ENCODE measurements at places on chromosomes 16 and 17.

GRCh38 chr17:14942526-14943190, 322.5 kb downstream of the PMP22 start:
- DNase-seq, result no peak

DNA sequence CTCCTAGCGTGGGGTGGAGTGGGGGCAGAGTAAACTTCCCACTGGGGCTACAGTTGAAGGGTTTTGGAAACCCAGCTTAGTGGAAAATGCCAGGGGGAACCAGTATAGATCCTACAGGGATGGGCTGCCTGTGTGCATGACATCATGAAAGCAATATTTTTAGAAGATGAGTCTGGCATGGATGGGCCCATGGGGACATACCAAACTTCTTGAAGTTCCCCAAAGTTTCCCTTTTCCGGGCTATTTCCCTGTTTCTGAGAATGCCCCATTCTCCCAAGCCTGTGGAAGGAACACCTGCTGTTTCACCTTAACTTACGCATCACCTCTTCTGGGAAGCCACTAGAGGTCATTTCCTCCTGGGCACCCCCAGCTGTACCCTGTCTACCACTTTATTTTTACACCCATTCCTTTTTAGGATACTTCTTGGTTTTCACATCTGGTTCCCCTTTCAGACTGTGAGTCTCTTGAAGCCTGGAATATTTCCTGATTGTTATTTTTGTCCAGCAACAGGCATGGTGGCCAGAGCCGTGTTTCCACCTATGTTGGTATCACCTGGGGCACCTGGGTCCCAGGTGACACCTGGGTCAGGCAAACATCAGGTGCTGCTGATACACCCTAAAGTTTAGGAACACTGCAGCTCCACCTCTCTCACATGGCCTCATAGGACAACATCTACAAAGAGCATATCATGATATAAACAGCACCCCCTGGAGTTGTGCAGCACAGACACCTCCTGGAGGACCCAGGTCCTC, 9.8 kb downstream of the SOCS3 start:
- DNase-seq, result no peak

DNA sequence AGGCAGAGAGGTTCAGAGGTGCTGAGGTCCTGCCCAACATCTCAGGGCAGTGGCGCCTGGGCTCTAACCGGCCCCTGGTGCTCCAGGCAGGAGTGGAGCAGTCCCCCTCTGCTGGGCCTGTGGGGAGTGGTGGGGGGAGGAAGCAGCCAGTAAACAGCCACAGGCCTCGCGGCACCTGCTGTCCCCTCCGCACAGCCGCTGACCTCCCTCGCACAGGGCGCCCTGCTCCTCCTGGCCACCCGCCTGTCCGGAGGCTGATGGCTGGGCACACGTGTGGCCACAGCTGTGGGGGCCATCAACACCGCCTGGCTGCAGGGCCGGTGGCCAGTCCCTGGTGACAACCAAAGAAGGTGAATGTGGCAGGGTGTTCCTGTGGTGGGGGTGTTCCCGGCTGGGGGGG, 36.8 kb upstream of the PABPN1L start:
- no peak for DNase-seq

DNA sequence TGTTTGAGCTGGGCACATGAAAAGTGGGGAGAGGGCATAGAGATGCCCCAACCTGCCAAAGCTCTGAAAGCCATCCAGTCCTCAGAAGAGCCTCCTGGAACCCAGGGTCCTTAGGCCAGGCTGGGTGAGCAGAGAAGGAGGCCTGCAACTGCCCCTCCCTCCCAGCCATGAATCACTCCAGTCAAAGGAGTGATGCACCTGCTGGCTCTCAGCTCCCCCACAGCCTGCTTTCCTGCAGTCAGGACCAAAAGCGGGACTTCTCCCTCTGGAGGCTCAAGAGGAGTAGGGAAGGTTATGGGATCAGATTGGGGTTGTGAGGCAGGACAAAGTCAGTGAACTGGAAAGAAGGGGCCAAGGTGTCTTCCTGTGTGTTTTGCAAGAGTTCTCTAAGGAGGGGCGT, 145.6 kb downstream of the TMEM132E start:
- DNase-seq, result no peak

GRCh38 chr16:76882105-76882504, 308.9 kb upstream of the MON1B start:
- DNase-seq, result no peak

DNA sequence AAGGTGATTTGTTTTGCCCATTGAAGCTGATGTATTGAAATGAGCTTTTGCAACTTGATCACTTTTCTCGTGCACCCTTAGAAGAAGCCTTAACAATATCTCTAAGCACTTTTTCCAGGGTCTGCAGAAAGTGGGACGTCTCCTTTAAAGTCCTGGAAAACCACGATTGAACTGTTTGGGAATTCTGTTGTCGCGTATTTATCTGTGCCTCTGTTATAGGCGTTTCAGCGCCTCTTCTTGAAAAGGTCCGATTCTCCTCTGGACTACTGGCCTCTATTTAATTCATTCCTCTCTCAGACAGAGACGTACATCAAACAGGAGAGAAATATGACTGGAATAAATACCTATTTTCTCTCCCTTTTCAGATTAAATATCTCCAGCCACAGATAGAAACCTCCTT, 262.4 kb upstream of the PSMD7 start:
- DNase-seq, result no peak

DNA sequence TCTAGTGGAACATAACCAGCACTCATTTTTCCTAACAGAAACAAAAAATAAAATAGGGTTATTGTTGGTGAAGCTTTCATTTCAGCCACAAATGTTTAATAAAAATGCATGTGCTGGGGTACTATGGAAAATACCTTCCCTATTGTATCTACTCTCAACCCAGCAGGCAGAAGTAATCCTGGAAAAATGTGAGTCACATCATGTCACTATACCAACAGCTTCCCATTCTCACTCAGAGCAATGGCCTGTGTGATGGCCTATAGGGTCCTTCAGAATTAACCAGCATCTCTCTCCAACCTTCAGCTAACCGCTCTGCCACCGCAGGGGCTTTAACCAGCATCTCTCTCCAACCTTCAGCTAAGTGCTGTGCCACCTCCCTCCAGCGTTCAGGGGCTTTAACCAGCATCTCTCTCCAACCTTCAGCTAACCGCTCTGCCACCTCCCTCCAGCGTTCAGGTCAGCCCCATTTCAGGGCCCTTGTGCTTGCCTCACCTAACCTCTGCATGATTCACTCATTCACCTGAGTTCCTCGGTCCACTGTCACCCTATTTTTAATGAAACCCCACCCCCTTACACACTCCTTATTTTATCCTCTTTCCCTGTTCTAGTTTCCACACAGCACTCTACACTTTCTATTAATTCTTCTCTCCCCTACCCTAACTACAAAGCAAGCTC, 34.0 kb downstream of the UBE2G1 start:
- no peak for DNase-seq

- no peak for DNase-seq
These were observed 22.6 kb downstream of the NDE1 start for GRCh38 chr16:15672514-15673167.

DNA sequence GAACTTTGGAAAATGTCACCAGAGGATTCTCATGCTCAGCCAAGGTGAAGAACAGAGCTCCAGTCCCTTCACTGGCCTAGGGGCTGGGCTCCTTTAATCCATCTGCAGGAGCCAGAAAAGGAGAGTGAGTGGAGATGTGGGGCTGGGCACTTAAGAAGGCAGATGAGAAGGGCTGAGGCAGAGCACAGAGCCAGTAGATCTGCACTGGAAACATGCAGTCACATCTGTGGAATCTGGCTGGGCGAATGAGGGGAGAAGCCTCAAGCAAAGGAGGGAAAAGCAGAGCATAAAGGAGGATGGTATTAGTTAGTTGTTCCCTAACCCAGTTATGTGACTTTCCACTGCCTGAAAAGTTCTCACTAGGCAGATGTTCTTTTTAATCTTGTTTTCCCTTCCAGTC, 50.4 kb upstream of the BCAR1 start:
- no peak for DNase-seq

DNA sequence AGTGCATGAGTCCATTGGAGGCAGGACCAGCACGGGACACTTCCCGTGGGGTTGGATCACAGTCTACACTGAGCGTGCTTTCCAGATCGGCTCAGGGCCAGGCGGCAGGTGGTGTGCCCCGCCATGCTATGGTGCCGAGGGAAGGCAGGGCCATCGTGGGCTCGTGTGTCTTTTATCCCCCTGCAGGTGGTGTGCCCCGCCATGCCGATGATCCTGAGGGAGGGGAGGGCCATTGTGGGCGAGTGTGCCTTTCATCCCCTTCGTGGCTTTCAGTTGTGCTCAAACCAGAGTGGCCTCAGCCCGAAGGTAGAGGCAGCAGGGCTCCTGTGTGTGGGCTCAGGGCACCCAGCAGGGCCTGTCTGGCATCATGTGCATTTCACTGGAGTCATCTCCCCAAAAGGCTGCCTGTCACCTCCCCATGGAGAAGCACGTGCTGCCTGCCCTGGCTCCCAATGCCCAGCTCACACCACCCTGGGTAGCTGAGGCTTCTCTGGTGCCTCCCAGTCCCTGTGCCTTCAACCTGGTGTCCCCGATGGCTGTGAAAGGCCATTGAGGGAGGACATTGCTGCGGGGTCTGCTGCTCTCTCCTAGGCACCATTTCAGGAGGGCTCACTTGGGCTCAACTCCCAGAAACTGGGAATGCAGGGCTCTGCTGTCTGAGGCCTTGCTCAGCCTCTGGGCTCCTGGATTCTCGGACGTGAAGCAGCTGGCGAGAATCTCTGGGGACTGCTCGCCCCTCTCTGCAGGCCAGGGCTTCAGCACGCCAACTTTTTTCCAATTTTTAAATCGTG, 207.6 kb downstream of the NPIPB11 start:
- no peak for DNase-seq

DNA sequence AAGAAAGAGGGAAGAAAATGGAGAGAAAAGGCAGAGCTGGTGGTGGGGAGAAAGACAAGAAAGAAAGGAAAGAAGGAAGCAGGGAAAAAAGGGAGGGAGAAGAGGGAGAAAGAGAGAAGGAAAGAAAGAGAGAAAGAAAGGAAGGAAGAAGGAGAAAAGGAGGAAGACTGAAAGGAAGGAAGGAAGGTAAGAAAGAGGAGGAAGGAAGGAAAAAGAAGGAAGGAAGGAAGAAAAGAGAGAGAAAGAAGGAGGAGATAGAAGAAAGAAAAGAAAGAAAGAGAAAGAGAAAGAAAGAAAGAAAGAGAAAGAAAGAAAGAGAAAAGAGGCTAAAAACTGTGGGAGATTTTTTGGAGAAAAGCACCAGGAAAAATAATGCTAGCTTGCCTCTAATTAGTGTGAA, 561.4 kb upstream of the GOT2 start:
- DNase-seq, result no peak

- DNase-seq, result peak; percentile 12
These were observed 119.0 kb downstream of the SNX29 start for GRCh38 chr16:12095275-12096156.

DNA sequence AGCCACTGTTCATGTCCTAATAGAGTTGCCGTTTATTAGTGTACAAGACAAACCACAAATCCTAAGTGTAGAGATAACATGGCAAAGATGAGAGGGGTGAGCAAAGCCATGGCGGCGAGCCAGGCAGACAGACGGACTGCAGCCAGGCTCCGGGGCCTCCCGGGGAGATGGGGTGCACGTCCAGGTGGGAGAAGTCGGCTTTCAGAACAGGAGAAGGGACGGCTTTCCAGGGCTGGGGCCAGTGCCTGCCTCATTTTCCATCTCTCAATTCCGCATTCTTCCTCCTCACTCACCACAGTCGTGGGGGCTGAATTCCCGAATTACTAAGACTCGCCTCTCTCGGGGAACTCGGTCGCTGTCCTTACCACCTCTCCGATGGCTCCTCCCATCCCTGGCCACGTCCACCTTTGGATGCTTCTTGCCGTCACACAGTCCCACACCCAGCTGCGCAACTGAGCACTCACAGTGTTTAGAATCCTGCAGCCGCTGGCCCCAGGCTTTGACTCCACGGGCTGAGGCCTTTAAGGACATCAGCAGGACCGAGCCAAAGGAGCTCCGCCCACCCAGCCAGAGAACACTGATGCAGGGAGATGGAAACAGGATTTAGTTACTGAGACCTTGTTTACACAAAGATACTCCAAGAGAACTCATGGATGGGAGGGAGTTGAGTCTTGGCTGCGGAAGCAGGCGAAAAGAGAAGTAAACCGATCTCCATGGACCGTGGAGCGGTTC, 59.7 kb downstream of the RNF112 start:
- DNase-seq, result no peak

DNA sequence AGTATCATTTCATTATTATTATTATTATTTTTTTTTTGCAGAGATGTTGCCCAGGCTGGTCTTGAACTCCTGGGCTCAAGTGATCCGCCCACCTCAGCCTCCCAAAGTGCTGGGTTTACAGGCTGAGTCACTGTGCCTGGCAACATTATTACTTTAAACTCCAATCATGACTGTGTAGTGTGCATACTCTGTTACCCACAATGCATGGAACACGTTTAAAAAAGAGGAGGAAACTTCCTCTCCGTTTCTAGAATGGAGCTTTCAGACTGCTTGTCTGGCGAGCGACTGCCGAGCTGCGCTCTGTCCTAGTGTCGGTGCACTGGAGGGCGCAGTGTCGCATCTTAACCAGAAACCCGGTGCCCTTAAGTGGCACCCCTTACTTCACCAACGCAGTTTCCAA, 22.1 kb upstream of the FASN start:
- DNase-seq, result no peak

DNA sequence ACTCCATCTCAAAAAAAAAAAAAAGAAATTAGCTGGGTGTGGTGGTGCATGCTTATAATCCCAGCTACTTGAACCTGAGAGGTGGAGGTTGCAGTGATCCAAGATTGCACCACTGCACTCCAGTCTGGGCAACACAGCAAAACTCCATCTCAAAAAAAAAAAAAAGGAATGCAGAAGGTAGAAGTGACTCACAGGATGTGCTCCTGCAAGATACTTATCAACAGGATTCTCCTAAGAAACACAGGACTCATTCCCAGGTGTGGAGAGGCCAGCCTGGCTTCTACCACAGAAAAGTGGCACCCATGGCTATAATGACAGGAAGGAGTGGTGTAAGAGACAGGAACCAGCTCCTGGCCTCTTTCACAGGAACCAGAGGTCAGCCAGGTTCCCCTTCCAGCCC, 13.8 kb downstream of the ELMO3 start:
- no peak for DNase-seq

DNA sequence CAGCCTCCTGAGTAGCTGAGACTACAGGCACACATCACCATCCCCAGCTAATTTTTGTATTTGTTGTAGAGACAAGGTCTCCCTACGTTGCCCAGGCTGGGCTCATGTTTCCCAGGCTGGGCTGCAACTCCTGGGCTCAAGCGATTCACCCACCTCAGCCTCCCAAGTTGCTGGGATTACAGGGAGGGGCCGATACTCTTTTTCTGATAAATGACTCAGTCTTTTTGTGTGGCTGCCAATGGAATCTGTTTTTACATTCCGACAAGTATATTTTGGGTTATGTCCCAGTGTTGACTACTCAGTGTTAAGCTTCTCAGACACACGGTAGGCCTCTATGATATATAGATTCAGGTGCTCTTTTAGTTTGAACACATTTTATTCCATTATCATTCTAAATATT, 58.1 kb downstream of the SLFN11 start:
- peak; percentile 61 for DNase-seq

GRCh38 chr17:76527430-76528111, 9.9 kb downstream of the CYGB start:
- DNase-seq, result no peak
